Keratinocyte (primary cell): ENCODE measurements at places on chromosomes 13 and 19. TPM values are rescaled to one million over a fixed set of nuclear protein-coding genes. Genes with fewer than 3 reads are reported as not detected.
A peak's percentile ranks its signal among the peaks of the same experiment; 100 is the strongest.

NANOS3 gene
- 0.18 TPM in 1 of 3 replicates, not detected in the others for polyA plus RNA-seq

KLF2 gene
- 0.09 TPM in 1 of 3 replicates, not detected in the others for polyA plus RNA-seq

ARGLU1 gene
- polyA plus RNA-seq, result 33.0 to 96.8 TPM (median 75.8 TPM) in 3 replicates

CGB8 gene
- not detected in 3 replicates for polyA plus RNA-seq

PLVAP gene
- polyA plus RNA-seq, result not detected in 3 replicates

GRCh38 chr13:71863254-71863865, 3.6 kb downstream of the DACH1 start:
- H3K27me3 ChIP-seq, result peaks cover 46% of the 10 kb centered on the region
- H3K27ac ChIP-seq, result no peak overlapping the region
- no peak for DNase-seq
- H3K4me1 ChIP-seq, result peaks cover 14% of the 10 kb centered on the region

DNA sequence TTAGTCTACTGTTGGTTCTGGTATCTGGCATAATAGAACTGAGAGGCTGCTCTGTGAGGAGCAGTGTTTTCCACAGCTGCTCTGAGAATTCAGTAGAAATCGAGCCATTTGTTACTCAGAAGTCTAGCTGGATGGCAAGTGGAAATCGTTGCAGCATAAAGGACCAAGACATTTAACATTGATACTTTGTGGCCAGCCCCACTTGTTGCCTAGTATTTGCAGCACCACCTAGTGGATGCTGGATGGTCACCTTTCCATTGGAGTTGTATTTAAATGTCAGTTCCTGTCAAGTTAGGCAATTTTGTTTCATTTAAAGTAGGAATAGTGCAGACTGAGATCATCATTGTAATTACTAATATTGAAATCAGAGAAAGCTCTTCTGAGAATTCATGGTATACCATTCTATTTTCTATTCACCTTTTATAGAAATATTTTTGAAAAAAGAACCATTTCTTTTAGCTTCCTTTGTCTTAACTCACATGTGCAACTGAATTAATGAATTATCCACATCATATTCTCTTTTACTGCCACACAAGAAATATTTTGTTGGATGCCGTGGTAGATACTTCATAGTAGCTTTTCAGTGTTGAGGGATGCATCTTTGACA, 64.6 kb downstream of the PDS5B start:
- H3K27ac ChIP-seq, result no peak overlapping the region
- H3K4me3 ChIP-seq, result no peak overlapping the region
- no peaks in the 10 kb centered on the region for H3K4me1 ChIP-seq
- no peak for DNase-seq
- H3K36me3 ChIP-seq, result no peaks in the 10 kb centered on the region

DNA sequence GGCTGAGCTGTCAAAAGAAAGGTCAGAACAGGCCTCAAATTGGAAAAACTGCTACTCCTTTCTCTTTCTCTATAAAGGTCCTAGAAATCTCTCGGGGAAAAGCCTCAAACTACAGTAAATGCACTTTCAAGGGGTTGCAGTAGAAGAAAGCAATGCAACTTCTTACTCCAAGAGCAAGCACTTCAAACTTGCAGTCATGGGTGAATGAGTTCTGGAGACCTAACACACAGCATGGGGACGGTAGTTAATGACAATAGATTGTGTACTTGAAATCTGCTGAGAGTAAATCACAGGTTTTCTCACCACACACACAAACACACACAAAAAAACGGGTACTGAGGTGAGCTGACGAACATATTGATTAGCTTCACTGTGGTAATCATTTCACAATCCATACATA, 11.8 kb downstream of the TUBGCP3 start:
- H3K4me1 ChIP-seq, result no peaks in the 10 kb centered on the region
- H3K27ac ChIP-seq, result no peak overlapping the region

DNA sequence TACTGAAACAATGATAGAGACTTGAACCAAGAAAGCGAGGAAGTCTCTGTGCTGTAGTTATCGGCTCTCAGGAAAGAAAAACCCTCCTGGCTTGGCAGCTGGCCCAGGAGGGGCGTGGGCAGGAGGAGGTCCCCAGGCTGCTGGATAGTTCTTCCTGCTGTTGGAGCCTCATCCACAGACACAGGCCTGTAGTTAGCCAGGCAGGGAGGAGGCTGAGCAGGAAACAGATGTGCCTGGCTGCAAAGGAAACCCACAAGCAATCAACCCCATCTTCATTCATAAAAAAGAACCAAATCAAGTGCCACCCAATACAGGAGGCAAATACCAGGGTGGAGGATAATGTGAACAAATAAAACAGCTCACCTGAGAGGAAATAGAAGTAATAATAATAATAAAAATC, 86.2 kb downstream of the IRS2 start:
- no peaks in the 10 kb centered on the region for H3K4me1 ChIP-seq

GRCh38 chr13:114049626-114050101, 75.8 kb upstream of the C13orf46 start:
- H3K27me3 ChIP-seq, result no peaks in the 10 kb centered on the region
- H3K36me3 ChIP-seq, result no peaks in the 10 kb centered on the region
- no peak for DNase-seq
- H3K4me3 ChIP-seq, result no peak overlapping the region
- H3K27ac ChIP-seq, result no peak overlapping the region

- DNase-seq, result no peak
- no peaks in the 10 kb centered on the region for H3K27me3 ChIP-seq
- no peaks in the 10 kb centered on the region for H3K36me3 ChIP-seq
- no peak overlapping the region for H3K4me3 ChIP-seq
- H3K4me1 ChIP-seq, result peaks cover 28% of the 10 kb centered on the region
Measured at GRCh38 chr19:33871605-33872004, 74.9 kb downstream of the KCTD15 start.

DNA sequence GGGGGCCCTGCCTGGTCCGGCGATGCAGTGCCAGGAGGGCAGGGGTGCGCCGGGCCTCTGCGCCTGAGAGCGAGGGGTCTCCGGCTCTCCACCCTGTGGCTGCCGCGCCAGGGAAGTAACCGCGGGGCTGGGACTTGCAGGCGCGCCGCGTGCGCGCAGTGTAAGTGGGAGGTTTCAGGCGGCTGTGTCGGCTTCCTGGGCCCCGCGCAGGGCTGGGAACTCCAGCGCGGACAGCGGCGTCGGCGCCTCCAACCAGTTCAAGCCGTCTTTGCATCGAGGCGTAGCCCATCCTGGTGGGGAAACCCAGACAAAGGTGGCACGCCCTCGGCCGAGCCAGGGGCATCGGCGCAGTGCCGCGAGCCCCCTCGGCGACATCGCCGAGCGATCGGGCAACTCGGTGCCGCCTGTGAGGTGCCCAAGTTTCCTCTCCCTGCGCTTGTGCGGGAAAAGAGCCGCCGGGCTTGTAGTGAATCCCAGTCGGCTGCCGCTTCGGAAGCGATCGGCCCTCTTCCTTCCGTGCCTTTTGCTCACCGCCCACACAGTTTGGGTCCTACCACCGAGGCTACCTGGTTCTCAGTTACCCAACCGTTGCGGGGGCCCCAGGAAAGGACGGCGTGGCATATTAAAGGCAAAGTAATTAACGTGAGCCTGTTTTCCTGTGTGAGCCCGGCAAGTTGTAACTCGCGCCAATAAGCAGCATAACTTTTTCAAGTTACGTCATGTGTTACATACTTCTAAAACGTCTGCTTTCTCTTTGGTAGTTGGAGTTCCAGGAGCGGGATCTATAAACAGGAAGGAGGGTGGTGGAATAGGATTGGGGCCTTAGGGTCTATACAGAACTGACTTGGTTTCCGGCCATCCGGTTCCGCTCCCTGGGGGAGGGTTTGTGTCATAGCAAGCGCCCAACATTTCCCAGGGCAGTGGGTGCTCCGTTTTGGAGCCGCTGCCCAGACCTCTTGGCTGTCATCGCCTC, 1.2 kb downstream of the LRCH1 start:
- H3K4me3 ChIP-seq, result peak overlapping the region; percentile 79
- H3K27ac ChIP-seq, result peak overlapping the region; percentile 92
- H3K36me3 ChIP-seq, result no peaks in the 10 kb centered on the region
- DNase-seq, result peak; percentile 69
- peaks cover 31% of the 10 kb centered on the region for H3K4me1 ChIP-seq

DNA sequence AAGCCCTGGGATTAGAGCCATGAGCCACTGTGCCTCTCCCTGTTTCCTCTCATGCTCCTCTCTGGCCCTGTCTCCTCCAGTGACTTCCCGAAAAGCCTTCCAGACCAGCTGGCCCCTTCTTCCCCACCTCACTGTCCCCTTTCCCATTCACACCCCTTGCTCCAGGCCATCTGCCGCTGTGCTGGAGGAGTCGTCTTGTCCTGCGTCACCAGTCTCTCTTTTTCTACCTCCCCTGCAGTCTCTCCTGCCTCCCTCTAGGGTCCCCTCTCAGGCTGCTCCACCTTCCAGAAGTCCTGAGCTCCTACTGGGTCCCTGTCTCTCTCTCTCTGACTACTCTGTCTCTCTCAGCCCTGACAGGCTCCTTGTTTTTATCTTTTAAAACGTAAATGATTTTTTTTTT, 5.3 kb upstream of the FFAR1 start:
- H3K36me3 ChIP-seq, result no peaks in the 10 kb centered on the region
- H3K4me1 ChIP-seq, result no peaks in the 10 kb centered on the region
- H3K27ac ChIP-seq, result no peak overlapping the region
- peaks cover 22% of the 10 kb centered on the region for H3K27me3 ChIP-seq
- H3K4me3 ChIP-seq, result no peak overlapping the region
- no peak for DNase-seq

- H3K36me3 ChIP-seq, result no peaks in the 10 kb centered on the region
- H3K27me3 ChIP-seq, result no peaks in the 10 kb centered on the region
- H3K27ac ChIP-seq, result no peak overlapping the region
- no peak overlapping the region for H3K4me3 ChIP-seq
Measured at GRCh38 chr13:99847318-99847750, 124.2 kb downstream of the ZIC5 start.

- H3K36me3 ChIP-seq, result no peaks in the 10 kb centered on the region
- H3K27ac ChIP-seq, result no peak overlapping the region
- no peak overlapping the region for H3K4me3 ChIP-seq
- H3K27me3 ChIP-seq, result no peaks in the 10 kb centered on the region
- no peak for DNase-seq
Measured at GRCh38 chr19:8233370-8233769, 24.2 kb downstream of the CERS4 start.

DNA sequence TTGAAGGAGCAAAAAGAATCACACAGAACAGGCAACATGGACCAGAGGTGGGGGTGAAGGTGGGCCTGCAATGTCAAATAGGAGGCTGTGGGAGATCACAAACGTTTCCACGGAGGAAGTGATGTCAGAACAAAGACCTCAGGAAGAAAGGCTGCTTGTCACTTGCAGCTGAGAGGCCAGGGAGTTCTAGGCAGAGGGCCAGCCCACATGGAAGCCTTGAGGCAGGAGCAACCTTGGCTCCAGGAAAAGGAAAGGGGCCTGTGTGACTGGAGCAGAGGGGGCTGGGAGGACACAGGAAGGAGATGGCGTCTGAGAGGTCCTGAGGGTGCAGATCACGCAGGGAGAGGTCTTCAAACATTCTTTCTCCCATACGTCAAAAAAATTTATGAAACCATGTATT, 16.3 kb downstream of the ZNF160 start:
- no peak overlapping the region for H3K4me3 ChIP-seq
- no peaks in the 10 kb centered on the region for H3K27me3 ChIP-seq
- H3K36me3 ChIP-seq, result peaks cover 26% of the 10 kb centered on the region

GRCh38 chr13:48506092-48506701, 26.7 kb downstream of the RCBTB2 start:
- no peak for DNase-seq
- no peaks in the 10 kb centered on the region for H3K27me3 ChIP-seq
- no peaks in the 10 kb centered on the region for H3K36me3 ChIP-seq

GRCh38 chr19:6753178-6754031, 13.8 kb downstream of the SH2D3A start:
- H3K4me1 ChIP-seq, result no peaks in the 10 kb centered on the region
- DNase-seq, result no peak
- H3K4me3 ChIP-seq, result no peak overlapping the region
- H3K27me3 ChIP-seq, result no peaks in the 10 kb centered on the region

DNA sequence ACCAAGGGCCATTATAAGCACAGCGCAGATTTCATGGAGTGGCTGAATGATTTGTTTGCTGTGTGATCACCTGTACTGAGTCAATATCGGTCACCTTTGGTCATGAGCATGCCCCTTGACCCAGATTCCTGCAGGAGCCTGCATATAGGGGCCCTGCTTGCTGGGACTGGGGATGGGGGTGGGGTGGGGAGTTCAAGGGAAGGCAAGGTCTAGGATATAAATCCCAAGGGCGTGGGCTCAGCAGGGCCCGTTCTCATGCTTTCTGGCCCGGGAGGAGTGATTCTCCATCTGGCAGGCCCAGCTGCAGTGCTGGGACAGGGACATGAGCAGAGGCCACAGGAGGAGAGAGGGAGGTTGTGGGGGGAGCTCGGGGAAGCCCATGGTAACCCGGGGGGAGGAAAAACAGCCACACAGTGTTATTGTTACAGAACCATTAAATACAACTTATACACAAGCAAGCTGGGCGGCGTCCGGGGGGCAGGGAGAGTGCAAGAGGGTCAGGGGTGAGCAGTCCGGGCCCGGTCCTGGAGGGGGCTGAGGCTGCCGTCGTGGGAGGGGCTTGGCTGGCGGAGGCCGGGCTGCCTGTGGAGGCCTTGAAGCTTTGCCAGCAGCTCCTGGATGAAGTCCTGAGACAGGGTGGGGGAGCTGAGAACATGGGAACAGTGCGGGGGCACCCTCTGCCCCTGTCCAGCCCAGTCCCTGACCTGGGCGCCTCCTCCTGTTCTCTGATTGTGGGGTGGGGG, 5.2 kb downstream of the PPP1R14A start:
- H3K4me3 ChIP-seq, result peak overlapping the region; percentile 43
- H3K27me3 ChIP-seq, result no peaks in the 10 kb centered on the region
- H3K4me1 ChIP-seq, result peaks cover 28% of the 10 kb centered on the region
- H3K27ac ChIP-seq, result peak overlapping the region; percentile 49
- DNase-seq, result no peak
